ENCODE measurements at places on chromosomes 6 and 20.

GRCh38 chr6:144155529-144155928, 5.2 kb downstream of the STX11 start:
- no peaks in the 10 kb centered on the region for H3K4me1 ChIP-seq
- no peak overlapping the region for H3K4me3 ChIP-seq
- H3K27me3 ChIP-seq: no peaks in the 10 kb centered on the region
- no peaks in the 10 kb centered on the region for H3K36me3 ChIP-seq
- no peak overlapping the region for H3K27ac ChIP-seq

GRCh38 chr6:33834401-33835392, 30.9 kb upstream of the MLN start:
- no peak for DNase-seq
- no peaks in the 10 kb centered on the region for H3K27me3 ChIP-seq
- H3K4me1 ChIP-seq: peaks cover under 1% of the 10 kb centered on the region

DNA sequence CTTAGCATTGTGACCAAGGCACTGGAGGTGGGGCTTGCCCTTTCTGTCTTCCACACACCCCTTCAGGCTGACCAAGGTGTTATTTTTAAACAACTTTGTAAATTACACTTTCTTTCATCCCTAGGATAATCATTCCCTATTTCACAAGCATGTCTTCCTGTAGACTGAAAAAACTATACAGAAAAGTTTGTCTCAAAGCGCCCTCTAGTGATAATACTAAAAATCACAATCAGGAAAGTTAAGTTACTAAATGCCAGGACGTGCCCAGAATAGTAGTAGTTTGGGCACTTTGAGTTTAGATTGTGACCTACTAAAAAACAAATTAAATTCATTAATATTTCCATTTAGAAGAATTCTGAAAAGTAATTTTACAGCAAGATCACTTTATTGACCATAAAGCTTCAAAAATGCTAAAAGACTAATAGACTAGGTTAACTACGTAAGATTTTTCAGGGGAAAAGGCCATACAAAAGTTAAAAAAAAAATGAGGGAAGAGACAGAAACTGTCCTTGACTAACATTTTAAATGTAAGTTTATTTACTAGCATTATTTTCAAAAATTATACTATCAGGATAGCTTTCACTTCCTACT, 123.3 kb upstream of the DUSP22 start:
- H3K27ac ChIP-seq: no peak overlapping the region
- no peak for DNase-seq
- no peak overlapping the region for H3K4me3 ChIP-seq
- H3K27me3 ChIP-seq: no peaks in the 10 kb centered on the region
- no peaks in the 10 kb centered on the region for H3K4me1 ChIP-seq

GRCh38 chr6:85460921-85461797, 11.3 kb downstream of the NT5E start:
- H3K36me3 ChIP-seq: no peaks in the 10 kb centered on the region
- H3K4me1 ChIP-seq: no peaks in the 10 kb centered on the region
- H3K27me3 ChIP-seq: no peaks in the 10 kb centered on the region

- no peak overlapping the region for H3K4me3 ChIP-seq
- no peaks in the 10 kb centered on the region for H3K4me1 ChIP-seq
- H3K36me3 ChIP-seq: no peaks in the 10 kb centered on the region
- no peaks in the 10 kb centered on the region for H3K27me3 ChIP-seq
- DNase-seq: no peak
Observed at GRCh38 chr6:2072453-2072852, 173.0 kb downstream of the GMDS start.

DNA sequence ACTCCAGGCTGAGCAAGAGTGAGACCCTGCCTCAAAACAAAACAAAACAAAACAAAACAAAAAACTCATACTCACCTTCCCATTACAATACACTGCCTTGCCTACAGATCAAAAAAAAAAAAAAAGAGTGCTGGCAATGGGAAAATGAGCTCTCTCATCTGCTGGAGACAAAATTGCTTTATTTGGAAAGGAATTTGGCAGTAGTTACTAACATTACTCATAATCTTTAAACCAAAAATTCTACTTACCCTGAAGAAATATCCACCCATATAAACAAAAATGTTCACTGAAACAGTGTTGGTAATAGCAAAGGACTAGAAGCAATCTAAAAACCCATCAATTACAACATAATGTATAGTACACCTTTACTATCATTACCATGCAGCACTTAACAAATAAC, 120.4 kb downstream of the RNGTT start:
- H3K27ac ChIP-seq: no peak overlapping the region
- no peaks in the 10 kb centered on the region for H3K27me3 ChIP-seq
- no peak for DNase-seq
- H3K4me3 ChIP-seq: no peak overlapping the region
- H3K4me1 ChIP-seq: no peaks in the 10 kb centered on the region

- H3K27me3 ChIP-seq: no peaks in the 10 kb centered on the region
- DNase-seq: no peak
- no peak overlapping the region for H3K4me3 ChIP-seq
- H3K36me3 ChIP-seq: no peaks in the 10 kb centered on the region
- no peak overlapping the region for H3K27ac ChIP-seq
Observed at GRCh38 chr20:8454137-8454712, 322.2 kb downstream of the PLCB1 start.

GRCh38 chr6:101396548-101397173, 3.2 kb downstream of the GRIK2 start:
- H3K27ac ChIP-seq: no peak overlapping the region
- H3K27me3 ChIP-seq: peaks cover 13% of the 10 kb centered on the region
- no peak for DNase-seq
- H3K4me1 ChIP-seq: no peaks in the 10 kb centered on the region
- no peak overlapping the region for H3K4me3 ChIP-seq
- no peaks in the 10 kb centered on the region for H3K36me3 ChIP-seq

- no peaks in the 10 kb centered on the region for H3K36me3 ChIP-seq
- no peak overlapping the region for H3K27ac ChIP-seq
- DNase-seq: no peak
Observed at GRCh38 chr6:5053038-5053437, 32.1 kb upstream of the PPP1R3G start.

DNA sequence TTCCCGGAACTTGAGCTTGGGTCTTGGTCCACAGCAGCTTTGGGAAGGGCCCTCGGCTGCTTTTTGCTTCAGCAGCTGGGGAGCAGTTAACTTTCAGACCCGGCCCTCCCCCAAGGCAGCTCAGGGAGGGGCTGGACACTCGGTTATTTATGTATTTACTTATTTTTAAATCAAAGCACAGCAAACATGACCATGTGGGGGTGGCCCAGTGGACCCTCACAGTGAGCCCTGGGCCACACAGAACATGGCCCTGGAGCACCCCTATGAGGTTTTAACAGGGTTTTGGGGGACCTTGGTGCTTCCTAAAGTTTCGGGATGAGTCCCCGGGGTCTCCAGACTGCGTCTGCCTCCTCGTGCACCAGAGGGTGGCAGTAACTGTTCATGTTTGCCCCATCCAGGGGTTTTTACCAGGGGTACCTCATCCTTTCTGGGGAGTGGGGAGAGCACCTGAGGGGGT, 26.6 kb upstream of the NPBWR2 start:
- H3K4me3 ChIP-seq: no peak overlapping the region
- H3K4me1 ChIP-seq: no peaks in the 10 kb centered on the region
- DNase-seq: no peak
- no peaks in the 10 kb centered on the region for H3K36me3 ChIP-seq

- no peaks in the 10 kb centered on the region for H3K27me3 ChIP-seq
- peaks cover 8% of the 10 kb centered on the region for H3K36me3 ChIP-seq
- H3K4me1 ChIP-seq: no peaks in the 10 kb centered on the region
Observed at GRCh38 chr20:37317994-37318640, 27.8 kb upstream of the SRC start.

GRCh38 chr20:35134472-35134871, 12.7 kb downstream of the EDEM2 start:
- H3K27me3 ChIP-seq: no peaks in the 10 kb centered on the region
- H3K4me3 ChIP-seq: no peak overlapping the region

GRCh38 chr20:24684421-24684871, 215.0 kb downstream of the SYNDIG1 start:
- H3K4me3 ChIP-seq: no peak overlapping the region
- no peaks in the 10 kb centered on the region for H3K27me3 ChIP-seq

- H3K27ac ChIP-seq: no peak overlapping the region
- no peaks in the 10 kb centered on the region for H3K27me3 ChIP-seq
- no peaks in the 10 kb centered on the region for H3K36me3 ChIP-seq
- no peak for DNase-seq
- H3K4me1 ChIP-seq: peaks cover 6% of the 10 kb centered on the region
- H3K4me3 ChIP-seq: no peak overlapping the region
Observed at GRCh38 chr6:4797587-4797986, 21.4 kb downstream of the CDYL start.

DNA sequence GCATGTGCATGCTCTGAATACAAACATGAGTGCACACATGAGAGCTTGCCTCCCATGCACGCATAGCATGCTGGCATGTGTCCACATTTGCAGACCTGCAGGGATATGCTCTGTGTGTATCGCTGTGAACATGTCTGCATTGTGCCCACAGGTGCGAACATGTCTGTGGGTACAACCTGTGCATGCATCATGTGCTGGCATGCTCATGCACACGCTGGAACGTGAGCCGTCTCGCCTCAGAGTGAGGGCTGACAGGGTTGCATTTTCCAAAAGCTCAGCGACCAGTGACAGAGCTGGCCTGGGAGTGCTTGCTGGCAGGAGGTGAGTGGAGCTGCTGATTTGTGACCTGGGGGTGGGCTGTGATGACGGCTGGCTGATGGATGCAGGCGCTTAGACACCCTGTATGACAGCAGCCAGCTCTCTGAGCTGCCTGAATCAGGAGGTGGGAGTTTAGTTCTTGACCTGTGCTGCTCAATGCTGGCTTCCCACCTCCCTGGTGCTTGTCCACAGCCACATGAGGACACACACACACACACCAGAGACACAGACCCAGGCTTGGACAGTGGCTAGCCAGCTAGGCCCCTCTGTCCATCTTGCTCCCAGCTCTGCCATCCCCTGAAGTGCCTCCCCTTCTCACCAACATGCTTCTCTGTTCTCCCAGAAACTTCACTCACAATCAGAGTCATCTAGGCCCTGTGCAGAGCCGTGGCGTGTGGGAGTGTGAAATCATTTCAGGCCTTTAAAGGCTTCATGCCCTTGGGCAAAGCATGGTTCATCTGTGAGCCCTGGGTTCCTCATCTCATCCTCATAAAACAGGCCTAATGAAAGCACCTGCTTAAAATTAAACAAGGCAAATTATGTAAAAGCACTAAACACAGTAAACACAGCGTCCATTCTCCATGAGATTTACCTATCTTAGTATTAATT, 51.4 kb downstream of the CD40 start:
- no peak overlapping the region for H3K4me3 ChIP-seq
- peaks cover 10% of the 10 kb centered on the region for H3K27me3 ChIP-seq
- H3K27ac ChIP-seq: no peak overlapping the region
- H3K4me1 ChIP-seq: no peaks in the 10 kb centered on the region
- H3K36me3 ChIP-seq: no peaks in the 10 kb centered on the region
